ENCODE measurements at places on chromosomes 4 and X.

- no peak for DNase-seq
Observed at GRCh38 chr4:133385161-133385954, 236.3 kb downstream of the PCDH10 start.

- no peak for DNase-seq
Observed at GRCh38 chr4:87785731-87786509, 13.4 kb upstream of the IBSP start.

DNA sequence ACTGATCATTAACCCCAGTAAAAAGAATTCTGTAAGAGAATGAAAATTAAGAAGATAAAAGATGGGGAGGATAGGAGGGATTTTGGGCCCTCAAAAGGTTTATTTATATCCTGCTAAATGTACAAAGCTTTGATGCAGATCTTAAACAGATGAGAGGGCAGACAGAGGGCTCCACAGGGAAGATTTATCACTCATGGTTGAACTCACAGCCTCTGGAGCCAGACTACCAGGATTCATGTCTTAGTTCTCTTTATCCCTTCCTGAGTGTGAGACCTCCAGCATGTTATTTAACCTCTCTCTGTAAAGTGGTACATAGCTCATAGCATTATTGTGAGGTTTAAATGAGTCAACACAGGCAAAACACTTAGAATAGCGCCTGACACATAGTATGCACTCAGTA, 74.4 kb downstream of the SOWAHB start:
- no peak for DNase-seq

GRCh38 chrX:7941390-7942042, 14.3 kb upstream of the PNPLA4 start:
- no peak for DNase-seq

DNA sequence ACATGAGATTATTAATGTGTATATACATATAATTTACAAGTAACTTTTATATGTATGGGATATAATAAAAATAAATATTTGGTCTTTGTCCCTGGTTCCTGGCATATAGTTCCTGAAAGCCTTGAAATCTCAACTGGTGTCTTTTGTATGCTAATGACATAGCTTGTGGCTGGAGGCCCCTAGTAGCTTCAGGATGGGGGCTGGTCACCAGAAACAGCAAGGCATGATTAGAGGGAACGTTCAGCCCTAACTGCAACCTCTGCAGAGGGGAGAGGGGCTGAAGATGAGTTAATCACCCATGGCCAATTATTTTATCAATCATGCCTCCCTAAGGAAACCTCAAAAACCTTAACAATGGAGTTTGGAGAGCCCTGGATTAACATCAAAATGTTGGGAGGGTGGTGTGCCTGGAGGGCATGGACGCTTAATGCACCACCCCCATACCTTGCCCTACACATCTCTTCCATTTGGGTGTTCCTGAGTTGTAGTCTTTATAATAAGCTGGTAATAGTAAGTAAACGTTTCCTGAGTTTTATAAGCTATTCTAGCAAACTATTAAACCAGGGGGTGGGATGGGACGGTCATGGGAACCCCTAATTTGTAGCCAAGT, 21.3 kb downstream of the PIN4 start:
- no peak for DNase-seq

DNA sequence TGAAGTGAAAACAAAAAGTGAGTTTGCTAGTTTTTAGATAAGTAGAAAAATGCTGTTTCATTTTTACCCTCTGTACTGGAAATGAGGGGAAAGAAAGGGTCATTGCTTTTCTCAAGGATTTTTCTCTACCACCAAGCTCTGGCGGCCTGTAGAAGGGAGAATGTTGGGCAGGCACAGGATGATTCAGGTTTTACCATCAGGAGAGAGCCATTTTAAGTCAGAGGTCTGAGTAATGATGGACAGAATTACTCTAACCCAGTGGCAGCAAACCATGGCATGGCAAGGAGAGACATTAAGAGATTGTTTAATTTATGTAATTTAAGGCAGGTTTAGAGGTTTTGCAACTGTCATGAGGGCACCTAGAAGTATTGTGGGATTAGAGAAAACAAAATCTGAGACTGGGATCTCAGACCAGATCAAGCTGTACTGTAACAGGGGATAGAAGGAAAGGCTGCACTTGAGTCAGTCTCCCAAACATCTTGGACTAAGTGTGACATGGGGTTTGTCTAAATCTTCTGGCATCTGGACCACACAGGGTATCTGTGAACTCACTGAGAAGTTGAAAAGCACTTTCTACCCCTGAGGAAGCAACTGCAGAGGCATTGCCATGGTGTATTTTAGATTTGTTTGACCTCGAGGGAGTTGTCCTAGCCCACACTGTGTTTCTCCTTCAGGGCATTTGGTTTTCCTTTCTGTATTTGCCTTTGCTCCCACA, 81.6 kb downstream of the BANK1 start:
- no peak for DNase-seq

DNA sequence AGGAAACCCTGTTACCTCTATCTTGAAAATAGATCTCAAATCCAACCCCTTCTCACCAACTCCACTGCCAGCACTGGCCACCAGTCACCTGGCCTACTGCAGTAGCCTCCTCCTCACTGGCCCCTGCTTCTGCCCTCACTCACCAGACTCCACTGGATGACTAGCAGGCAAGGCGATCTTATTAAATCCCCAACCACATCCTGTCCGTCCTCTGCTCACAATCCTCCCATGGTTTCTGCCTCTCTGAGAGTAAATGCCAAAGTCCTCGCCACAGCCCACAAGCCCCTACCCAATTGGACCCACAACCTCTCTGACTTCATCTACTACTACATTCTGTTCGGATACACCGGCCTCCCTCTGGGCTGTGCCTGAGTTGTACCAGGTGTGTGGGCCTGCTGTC, 5.4 kb upstream of the PIM2 start:
- no peak for DNase-seq

DNA sequence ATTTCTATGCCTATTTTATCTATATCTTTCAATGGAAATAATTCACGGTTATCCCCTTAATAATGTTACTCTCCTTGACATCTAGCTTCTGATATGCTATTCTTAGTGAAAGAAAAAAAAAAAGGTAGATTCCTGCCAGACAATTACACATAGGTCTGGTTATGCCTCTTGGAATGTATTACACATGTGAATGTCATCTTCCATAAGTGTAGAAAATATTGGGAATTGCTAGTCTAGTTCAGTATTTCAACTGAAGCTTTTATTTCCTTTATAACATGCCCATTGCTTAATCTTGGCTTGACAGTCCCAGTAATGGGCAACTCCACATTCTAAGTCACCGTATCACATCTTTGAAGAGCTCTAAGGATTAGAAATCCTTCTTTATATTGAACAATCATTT, 25.4 kb upstream of the PPP1R2C start:
- no peak for DNase-seq

DNA sequence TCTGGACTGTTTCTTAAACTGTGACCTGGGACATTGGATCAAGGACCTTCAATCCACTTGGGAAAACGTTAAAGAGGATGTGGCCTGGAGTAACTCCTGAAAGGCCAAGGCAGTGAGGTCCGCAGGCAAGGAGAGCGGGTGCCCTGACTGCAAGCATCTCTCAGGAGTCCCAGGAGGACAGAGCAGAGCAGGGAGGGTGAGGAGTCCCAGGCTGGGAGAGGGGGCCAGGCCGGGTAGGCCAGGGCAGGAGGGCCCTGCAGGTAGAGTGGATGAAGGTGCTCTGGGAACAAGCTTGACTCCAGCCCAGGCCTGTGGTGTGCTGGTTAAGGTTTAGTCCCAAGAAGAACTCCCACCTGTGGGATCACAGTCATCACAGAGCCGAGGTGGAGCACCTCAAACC, 13.8 kb downstream of the PNMA6E start:
- no peak for DNase-seq

- no peak for DNase-seq
Observed at GRCh38 chr4:42628740-42629139, 28.2 kb downstream of the ATP8A1 start.

DNA sequence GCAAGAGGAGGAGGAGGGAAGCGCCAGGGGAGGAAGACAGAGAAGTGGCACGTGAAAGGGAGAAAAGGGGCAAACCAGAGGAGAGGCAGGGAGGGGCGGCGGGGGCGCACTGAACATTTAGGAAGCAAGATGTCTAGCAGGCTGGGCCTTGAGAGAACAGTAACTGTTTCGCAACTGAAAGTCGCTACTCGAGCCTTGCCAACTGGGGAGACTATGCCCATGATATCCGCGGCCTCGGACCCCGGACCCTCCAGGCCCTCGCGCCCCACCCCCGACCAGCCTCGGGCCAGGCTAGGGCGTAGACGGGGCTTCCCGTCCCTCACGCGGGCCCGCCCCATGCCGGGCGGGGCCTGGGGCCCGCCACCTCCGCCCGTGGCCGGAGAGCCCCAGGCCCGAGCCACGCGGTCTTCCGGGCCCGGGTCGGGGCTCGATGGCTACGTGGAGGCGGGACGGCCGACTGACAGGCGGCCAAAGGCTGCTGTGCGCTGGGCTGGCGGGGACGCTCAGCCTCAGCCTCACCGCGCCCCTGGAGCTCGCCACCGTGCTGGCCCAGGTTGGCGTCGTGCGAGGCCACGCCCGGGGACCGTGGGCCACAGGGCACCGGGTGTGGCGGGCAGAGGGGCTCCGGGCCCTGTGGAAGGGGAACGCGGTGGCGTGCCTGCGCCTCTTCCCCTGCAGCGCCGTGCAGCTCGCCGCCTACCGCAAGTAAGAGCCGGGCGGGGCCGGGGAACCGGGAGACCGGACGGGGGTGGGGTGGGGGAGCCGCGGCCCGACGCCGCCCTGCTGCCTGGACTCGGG, at the start of gene SLC25A43:
Gene SLC25A43 (plus strand): TSS at position 363 of the 798 bp plus-strand sequence. CDS start 68 bp downstream, at position 431.
- DNase-seq: no peak

DNA sequence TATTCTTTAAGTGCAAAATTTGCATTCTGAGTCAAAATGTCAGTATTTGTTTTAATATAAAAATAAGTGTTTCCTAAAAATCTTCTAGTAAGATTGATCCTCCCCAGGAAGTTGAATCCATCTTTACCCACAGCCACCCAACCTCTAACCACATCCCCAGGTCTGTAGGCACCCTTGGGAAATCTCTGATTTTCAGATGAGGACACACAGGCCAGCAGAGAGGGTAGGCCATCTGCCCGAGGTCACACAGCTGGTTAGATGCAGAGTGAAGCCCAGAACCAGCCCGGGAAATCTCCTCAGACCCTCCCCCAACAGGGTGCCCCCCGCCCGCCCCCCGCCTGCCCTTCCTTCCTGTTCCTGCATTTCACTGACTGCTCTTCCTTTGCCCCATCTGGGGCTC, 277.5 kb downstream of the FBXW7 start:
- no peak for DNase-seq

DNA sequence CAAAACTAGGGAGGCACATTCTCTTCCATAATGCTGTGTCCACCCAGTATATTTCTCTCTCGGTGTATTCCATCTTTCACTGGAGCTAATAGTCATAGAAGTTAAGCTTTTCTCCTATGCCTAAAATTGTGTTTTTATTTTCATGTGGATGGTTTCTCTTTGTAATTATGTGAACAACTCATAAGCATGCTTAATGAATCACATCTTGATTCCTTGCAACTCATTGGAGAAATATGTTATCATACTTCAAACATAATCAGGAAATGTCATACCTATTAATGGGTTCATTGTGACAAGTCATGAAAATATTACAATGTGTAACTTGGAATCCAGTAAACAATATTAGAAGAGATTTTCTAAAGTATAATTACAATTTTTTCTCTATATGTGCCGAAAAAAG, 186.3 kb downstream of the SLC7A11 start:
- no peak for DNase-seq

GRCh38 chr4:156536661-156537060, 434.9 kb downstream of the PDGFC start:
- DNase-seq: no peak

DNA sequence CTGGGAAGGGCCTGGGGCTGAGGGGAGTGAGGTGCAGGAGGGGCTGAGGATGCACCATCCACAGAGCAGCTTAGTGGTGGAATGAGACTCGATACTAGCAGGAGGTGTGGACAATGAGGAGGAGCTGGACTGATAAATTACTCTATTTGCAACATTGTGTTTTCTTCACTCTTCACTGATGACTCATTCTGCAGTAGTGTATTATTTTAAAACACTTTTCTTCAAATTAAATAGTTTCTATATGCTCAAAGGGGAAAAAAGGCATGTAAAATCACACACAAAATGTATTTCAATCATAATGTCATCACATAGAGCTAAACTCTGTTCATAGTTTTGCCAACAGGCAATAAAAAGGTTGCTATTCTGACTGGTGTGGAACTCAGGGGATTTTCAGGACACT, 467.0 kb upstream of the CTSO start:
- no peak for DNase-seq

DNA sequence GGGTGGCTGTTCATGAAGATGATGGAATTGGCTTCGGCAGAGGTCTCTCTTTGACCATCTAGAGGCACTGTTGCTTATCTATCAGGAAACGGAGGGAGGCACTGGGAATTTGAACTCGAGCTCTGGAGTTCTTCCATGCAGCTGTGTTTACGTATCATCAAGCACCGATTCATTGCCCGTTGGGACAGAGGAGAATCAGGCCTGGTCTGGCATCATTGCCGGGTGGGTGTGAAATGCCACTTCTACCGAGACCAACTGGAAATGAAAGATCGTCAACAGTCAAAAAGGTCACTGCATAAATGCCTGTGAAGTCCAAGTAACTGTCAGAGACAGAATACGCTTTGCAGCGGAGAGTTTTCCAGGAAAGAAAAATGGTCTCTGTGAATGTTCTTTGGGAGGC, 166.9 kb downstream of the ASMT start:
- no peak for DNase-seq

- peak; percentile 17 for DNase-seq
Observed at GRCh38 chrX:86002076-86002896, 45.1 kb downstream of the CHM start.

- DNase-seq: no peak
Observed at GRCh38 chr4:57151481-57151880, 41.3 kb upstream of the IGFBP7 start.

DNA sequence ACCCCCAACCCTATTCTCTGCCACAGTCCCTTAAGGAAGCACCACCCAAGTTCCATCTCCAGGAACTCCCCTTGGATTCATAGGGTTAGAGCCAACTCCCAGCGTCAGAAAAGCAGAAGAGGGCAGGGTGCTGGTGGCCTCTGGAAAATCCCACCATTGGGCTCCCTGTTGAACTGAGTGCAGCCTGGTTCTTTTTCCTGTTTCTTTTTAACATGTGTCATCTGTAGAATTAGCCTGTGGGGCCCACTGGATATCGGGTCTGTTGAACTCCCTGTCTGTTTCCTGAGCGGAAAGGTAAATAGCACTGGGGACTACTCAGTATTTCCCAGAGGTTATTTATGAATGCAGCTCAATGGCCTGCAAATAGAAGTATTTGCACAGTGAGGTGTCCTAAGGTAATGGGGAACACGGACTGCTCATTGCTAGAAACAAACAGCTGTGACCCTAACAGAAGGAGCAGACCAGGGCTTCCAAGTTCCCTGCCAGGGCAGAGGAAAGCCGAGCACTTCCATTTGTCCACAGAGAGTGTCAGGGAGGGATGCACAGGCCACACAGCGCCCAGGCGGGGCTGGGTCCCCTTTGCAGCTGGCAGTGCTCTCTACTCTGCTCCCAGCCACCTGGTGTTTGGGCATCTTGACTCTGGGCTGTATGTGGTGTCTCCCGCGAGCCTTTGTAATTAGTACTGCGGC, 102.6 kb downstream of the FHDC1 start:
- no peak for DNase-seq

- no peak for DNase-seq
Observed at GRCh38 chr4:83149865-83150652, 35.5 kb upstream of the PLAC8 start.

All from neuronal stem cell (in vitro differentiated cells).